ENCODE measurements at places on chromosomes 13 and 19. TPM values are rescaled to one million over a fixed set of nuclear protein-coding genes. Genes with fewer than 3 reads are reported as not detected.

The ZBTB32 gene
- total RNA-seq = not detected

The TJP3 gene
- total RNA-seq = not detected

The VSTM2B gene
- not detected for total RNA-seq

The WDR62 gene
- 10.1 TPM for total RNA-seq

The UBE2S gene
- total RNA-seq = 22.6 TPM

Data from fibroblast of the aortic adventitia (primary cell).